ENCODE measurements at places on chromosomes 3 and 15.

GRCh38 chr3:182201456-182202168 lies 489.9 kb downstream of the SOX2 start:
- DNase-seq: no peak

DNA sequence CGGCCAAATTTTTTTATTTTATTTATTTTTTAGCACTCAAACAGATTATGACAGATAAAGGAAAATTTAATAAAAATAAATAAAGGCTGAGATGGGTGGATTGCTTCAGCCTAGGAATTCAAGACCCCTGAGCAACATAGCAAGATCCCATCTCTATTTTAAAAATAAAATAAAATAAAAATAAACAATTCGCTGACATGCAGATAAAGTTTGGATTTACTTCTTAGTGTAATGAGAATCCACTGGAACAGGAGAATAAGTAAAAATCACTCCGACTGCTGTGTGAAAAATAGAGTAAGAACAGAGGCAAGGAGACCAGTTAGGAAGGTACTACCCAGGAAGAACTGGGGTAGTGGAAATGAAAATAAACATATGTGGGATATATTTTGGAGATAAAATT lies 5.6 kb downstream of the PIK3CB start:
- no peak for DNase-seq

DNA sequence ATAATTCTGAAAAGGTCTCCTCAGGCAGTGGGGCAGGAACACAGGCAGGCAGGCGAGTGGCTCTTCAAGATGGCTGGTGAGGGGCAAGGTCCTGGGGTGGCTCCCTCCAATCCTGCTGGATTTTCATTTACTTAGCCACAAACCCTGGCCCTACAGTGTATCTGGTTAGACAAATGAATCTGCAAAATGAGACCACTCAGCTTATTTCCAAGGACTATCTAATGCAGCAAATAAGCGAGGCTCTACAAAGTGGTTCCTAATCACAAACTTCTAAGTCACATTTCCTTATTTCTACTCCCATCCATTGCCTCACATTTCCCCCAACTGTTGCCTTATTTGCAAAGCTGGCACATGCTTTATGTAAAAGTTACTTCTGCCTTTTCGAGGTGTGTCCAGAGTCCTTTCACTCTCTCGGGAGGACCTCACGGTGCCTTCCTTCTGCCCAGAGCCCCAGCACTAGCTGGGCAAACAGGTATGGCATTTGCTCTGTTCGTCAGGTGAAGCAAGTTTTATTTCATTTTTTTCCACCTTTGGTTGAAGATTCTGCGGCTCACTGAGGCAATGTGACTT lies 40.5 kb downstream of the CCDC12 start:
- no peak for DNase-seq

GRCh38 chr3:107882881-107883280 lies 207.9 kb downstream of the CD47 start:
- no peak for DNase-seq

DNA sequence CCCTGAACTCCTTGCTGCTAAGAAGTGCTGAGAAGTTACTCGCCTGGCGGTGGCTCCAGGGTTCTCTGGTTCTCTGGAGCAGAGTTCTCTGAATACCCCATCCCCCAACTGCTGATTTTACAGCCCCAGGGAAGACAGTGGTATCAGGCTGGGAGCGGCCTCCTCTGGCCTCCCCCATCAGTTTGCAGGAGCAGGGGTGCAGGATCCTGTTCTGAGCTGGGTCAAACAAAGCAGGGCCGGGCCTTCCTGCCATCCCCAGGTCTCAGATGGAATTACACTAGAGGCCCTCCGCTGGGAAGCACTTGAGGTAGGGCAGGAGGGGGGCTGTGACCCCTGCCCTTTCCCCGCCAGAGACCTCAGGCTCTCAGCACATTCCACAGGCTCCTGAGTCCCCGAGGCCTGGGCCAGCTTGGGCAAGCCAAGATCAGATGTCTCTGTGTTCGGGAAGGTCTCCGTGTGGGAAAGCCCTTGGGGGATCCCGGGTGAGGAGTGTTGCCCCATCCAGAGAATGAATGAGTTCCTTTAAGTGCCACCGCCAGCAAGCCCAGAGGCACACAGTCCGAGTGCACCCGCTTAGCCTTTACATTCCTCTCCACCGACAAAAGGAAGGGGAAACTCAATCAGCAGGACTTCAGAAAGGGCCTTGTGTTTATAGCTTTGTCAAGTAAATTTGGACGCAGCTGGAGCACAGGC lies 149.9 kb downstream of the LRRK1 start:
- peak; percentile 67 for DNase-seq

GRCh38 chr3:53846134-53846850 lies at the start of the genes CHDH and IL17RB:
Gene CHDH (minus strand): TSS chr3:53846419. CDS start chr3:53824008, 22,411 bp downstream.
Gene IL17RB (plus strand): TSS chr3:53846568. CDS start chr3:53846589, 21 bp downstream.
- DNase-seq: peak; percentile 58

- DNase-seq: no peak
These were observed 25.2 kb upstream of the TFDP2 start for GRCh38 chr3:142174559-142174958.

DNA sequence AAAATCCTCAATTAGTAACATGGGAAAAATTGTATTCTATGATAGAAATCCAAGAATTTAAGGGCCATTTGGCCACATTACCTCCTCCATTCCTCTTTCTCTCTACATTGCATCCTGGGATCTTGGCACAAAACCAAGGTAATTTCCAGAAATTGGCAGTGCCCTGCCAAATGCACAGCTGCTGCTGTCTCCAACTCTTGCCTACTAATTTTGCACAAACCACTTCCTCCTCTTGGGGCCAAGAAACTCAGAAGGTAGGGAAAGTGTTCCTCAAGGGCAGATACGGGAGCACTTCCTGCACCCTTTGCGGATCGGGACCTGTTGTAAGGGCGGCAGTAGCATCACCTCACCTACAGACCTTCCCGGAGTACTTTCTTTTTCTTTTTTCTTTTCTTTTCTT lies 57.8 kb downstream of the MAP3K13 start:
- DNase-seq: no peak

DNA sequence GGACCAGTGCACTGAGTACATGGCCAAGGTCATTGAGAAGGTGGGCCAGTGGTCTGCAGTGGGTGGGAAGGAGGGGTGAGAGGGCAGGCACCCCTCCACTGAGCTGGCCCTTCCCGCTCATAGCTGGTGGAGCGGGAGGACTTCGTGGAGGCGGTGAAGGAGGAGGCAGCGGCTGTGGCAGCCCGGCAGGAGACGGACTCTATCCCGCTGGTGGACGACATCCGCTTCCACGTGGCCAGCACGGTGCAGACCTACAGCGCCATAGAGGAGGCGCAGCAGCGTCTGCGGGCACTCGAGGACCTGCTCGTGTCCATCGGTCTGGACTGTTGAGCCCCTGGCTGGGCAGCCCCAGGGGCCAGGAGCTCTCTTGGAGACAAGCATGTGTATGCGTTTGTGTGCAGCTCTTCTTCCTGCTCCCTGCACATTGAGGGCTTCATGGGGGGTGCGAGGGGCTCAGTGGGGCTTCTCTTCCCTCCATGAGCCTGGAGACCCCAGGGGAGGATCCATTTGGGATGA lies 7.5 kb downstream of the ABTB1 start:
- no peak for DNase-seq

DNA sequence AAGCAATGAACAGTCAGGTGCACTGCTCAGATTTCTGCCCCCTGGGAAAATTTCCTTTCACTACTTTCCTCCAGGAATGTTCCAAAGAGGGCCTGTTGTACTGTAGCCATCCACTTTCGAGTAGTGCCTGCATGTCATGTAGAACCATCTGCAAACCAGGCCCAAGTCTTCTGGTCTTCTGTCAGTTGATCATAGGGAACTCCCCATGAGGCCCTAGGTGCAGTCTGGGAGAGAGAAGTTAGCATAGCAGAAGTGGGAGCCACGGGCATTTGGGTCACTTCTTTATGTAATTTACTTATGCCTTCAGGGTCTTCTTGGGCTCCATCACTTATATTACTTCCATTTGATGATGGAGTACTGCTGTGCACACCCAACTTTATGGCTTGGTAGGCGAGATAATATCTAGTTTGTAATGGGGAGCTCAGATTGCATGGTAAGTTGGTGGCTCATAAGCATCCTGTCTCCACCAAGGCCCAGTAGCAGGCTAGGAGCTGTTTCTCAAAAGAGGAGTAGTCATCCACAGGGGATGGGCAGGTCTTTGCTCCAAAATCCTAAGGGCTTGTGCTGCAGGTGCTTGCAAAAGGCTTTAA lies 151.4 kb downstream of the NFKBIZ start:
- no peak for DNase-seq
